ENCODE measurements at places on chromosomes 16 and 17.

DNA sequence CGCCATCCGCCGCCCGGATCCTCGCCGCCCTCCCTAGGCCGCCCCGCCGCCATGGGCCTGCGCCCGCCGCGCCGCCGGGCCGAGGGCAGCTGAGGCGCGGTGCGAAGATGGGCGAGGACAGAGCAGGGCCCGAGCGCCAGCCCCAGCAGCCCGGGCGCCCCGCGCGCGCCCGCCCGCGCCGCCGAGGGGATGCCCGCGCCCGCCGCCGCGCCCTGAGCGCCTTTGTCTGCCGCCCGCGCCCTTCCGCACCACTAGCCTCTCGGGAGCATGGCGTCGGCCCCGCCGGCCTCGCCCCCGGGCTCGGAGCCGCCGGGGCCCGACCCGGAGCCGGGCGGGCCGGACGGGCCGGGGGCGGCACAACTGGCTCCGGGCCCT is 278 bp downstream of the RAB11FIP3 start:
- DNase-seq: no peak

DNA sequence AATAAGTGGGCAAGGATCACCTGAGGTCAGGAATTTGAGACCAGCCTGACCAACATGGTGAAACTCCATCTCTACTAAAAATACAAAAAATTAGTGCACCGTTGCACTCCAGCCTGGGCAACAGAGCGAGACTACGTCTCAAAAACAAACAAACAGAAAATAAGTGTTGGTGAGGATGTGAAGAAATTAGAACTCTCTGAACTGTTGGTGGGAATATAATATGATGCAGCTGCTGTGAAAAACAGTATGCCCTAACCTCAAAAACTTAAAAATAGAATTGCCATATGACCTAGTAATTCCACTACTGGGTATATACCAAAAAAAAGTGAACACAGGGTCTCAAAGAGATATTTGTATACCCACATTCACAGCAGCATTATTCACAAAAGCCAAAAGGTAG is 26.1 kb downstream of the GLG1 start:
- no peak for DNase-seq

DNA sequence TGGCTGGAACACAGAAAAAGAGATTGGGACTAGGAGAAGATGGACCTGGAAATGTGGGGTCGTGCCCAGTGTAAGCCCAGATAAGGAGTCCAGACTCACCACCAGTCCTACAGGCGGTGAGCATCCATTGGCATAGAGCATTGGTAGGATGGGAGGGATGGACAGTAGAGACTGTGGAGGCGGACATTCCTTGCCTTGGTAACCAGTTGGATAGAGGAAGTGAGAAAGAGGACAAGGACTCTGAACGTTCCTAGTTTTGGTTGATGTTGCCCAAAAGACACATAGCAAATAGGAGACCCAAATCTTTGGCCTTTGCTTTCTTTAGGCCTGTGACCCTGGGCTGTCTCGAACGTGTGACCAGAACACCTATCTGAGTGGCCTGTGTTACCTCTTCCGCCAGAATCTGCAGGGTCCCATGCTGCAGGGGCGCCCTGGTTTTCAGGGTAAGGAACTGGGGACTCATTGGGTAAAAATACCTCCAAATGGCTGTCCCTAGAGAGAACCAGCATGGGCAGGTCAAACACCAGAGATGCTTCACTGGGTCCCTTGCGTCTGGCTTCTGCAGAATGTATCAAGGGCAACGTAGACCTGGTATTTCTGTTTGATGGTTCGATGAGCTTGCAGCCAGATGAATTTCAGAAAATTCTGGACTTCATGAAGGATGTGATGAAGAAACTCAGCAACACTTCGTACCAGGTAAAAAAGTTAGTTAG is 6.4 kb downstream of the ITGAL start:
- no peak for DNase-seq

DNA sequence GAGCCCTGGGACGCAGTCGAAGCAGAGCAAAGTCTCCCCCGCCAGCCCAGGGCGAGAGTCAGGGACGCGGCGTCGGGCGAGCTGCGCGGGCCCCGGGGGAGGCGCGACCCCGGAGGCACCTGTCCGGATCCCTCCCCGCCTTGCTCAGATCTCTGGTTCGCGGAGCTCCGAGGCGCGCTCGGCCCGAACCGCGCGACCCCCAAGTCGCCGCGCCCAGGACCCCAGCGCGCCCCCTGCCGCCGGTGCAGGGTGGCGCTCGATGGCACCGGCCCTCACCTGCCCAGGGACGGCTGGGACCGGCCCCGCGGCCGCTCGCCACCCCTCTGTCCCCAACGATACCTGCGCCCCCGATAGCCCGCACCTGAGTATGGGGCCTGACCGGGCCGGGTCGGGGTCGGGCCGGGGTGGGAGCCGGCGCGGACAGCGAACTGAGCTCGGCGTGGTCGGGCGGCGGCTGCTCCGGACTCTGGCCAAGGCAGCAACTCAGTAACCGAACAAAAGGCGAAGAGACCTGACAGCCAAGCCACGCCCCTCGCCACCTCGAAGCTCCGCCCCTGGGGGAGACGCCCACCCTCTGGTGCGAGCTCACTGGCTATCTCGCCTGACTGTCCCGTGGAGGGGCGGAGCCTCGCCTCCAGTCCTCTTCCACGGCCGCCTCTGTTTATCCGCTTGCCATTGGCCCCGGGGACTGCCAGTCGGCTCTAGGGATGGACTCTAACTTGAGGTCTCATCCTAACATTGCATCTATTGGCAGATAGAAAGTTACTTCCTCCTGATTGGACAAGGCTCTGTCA is at the start of gene JUP:
Gene JUP, minus strand, starts transcription at position 485 of the 794 bp plus-strand sequence. CDS start 14,857 bp downstream, outside the sequence.
- DNase-seq: peak; percentile 62

- no peak for DNase-seq
Measured at GRCh38 chr16:54647725-54648221, 282.9 kb upstream of the IRX5 start.

Measured in activated T-helper 1 cell treated with anti-CD3 and anti-CD28 coated beads, Interleukin-2, amount 50 U/mL, for 16 hours (primary cell).